ENCODE measurements at places on chromosomes 2 and 18.
A peak's percentile ranks its signal among the peaks of the same experiment; 100 is the strongest.

DNA sequence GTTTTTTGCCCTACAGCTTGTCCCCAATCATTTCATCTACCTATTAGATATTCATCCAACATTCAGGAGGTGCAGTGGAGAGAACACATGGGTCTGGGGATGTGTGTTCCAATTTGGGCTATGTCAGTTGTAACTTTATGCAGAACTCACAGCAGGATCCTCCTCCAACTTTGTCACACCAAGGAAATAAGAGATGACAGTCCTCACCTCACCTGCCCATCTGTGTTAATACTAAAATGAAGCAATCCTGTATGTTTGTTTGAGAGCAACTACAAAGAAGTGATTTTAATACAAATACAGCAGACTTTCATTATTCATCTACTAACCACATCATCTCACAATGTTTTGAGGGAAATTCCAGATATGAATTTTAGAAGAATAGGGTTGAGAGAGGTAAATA, 126.7 kb downstream of the ARHGAP15 start:
- DNase-seq = no peak

DNA sequence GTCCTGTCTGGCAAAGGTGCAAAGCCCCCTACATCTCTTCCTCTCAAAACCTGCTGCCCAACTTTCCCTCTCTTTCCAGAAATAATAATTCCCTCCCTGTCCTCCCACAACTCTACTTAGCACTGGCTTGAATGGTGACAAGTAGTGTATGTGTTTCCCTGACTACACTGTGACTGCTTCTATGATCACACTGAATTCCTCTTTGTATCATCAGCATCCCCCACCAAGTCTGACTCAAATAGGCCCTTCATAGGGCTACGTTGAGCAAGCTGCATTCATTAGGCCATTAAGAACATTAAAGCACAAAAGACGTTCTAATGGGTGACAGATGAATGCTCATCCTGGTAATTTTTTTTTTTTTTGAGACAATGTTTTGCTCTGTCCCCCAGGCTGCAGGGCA, 13.7 kb upstream of the ST3GAL5 start:
- DNase-seq = no peak

- peak; percentile 39 for DNase-seq
Observed at GRCh38 chr2:205947621-205948495, 138.1 kb downstream of the INO80D start.

GRCh38 chr2:12819103-12819475, 102.4 kb downstream of the TRIB2 start:
- DNase-seq = no peak

DNA sequence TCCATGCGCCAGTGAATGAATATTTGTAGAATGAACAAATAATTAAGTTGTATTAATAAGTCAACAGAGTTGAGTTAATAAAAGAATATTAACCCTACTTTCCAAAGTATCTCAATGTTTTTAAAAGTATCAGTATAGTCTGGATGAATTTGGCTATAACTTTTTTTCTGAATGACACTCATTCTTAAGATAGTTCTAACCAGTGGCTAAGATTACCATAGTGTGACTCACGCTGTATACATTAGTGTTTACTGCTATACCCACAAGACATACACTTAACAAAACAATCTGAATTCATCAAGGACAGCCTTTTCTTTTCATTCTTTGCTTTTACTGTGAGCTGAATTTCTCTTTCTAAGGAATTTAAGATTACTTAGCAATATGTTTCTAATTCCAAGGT, 77.0 kb upstream of the PDE1A start:
- no peak for DNase-seq

DNA sequence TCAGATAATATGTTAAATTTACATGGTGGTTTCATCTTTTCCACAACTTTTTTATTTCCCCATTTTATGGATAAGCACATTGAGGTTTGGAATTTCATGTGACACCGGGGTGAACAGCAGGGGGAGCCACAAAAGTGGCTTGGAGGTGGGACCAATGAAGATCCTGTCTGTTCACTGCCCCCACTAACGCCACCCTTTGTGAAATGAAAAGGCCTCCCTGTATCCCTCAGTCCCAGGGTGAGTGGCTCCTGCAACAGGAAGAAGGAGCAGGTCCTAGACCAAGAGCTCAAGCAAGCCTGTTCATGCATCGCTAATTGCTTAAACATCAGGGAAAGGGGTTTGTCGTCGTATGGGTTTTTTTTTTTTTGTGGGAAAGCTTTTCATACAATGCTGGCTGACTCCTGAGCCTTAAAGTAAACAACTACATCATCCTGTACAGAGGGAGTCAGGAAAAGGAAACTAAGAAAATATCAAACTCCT, 267.8 kb upstream of the EPAS1 start:
- DNase-seq = no peak

- DNase-seq = no peak
Observed at GRCh38 chr2:160126315-160126714, 63.9 kb upstream of the PLA2R1 start.

DNA sequence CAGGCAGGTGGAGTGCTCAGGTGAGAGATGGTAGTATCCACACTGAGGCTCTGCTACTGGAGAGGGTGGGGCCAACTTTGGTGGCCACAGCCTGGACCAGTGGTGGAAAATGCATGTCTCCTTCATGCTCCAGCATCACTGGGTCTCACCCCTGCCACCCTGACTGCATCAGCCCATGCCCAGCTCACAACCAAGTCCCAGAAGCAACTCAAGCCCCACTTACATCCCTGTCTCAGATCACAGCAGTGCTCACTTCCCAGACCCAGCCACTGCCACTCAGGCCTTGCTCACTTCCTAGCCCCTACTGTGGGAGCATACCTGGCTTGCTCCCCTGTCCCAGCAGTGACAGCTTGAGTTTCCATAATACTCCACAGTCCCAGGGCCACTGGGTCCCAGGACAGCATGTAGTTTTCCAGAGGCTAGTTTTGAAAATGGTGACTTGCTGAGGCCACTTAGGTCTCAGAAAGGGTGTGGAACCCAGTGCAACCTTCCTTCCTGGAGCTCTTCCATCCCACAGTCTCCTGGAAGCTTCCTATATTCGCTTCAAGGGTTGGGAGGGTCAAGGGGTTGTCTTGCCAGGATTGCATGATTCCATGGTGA, 58.8 kb downstream of the GPC1 start:
- DNase-seq = no peak

DNA sequence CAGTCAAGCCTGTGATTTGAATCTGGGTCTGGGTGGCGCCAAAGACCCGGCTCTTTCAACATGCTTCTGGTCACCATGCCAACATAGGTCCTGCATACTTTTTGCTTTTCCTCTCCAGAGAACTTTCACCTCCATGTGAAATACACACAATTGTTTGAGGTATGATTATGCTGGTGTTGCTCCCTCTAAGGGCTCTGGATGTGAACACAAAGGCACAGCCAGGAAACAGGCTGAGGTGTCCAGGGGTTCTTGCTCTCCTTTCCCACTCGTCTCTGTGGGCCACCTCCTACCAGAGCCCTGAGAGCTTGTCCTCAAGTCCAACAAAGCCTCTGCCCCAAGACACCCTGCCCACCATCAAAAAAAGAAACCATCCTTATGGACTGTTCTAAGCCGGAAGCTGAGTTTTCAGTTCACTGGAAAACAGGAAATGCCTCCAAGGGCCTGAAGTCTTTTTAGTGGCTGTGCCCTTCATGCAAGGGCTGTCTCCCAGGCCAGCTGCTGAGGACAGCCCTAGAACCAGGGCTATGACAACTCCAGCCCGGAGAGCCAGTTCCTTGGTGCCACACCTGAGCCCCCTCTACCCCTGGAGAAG, 100.2 kb upstream of the EPAS1 start:
- DNase-seq = no peak

DNA sequence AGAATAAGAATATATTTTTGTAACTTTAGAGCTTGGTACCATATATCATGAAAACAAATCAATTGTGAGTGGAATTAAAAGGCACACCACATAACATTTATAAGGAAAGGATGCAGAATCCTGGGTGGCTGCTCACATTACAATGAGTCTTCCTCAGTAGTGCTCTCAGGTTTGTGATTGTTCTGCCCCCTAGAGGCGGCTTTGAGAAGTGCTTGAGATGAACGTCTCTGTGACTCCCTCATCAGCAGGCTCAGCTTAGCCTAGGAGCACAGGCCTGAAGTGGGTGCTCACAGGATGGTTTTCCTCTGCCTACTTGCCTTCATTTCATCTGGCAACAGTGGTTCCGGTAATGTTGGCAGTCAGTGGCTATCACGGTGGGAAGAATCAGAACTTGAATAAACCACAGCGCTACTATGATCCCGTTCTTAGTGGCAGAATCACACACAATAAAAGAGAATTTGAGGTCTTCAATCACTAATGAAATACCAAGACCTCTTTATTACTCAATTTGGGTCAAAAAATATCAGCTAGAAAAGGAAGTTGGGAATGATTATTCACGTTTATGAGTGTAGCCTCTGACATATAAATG, 38.1 kb upstream of the B4GALT6 start:
- peak; percentile 39 for DNase-seq

DNA sequence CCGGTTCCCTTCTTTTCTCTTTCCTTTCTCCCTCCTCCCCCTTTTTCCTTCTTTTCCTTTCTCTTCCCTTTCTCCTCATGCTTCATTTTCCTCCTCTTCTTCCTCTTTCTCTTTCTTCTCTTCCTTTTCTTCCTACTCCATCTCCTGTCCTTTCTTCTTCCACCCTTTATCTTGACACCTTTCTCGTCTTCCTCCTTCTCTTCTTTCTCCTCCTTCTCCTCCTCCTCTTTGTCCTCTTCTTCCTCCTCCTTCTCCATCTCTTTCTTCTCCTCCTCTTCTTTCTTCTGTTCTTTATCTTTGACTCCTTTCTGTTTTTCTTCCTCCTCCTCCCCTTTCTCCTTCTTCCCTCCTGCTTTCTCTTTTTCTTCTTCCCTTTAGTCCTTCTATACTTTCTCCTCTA, 53.2 kb downstream of the CELF4 start:
- no peak for DNase-seq

DNA sequence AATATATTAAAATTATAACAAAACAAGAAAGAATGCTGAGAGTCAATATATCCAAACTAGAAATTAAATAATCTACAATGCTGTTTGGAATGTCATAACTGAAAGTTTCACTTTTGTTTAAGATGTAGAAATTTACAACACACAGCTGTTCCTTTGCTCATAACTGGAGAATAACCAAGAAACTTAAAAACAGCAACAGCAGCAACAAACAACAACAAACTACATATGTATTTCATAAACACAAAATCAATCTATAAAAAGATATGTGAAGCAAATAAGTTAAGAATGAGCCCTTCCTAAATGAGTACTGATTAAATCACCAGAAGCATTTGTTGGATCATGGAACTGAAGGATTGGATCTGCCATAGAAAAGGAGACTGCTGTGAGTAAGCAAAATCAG, 456.5 kb upstream of the ZNF804A start:
- DNase-seq = no peak

DNA sequence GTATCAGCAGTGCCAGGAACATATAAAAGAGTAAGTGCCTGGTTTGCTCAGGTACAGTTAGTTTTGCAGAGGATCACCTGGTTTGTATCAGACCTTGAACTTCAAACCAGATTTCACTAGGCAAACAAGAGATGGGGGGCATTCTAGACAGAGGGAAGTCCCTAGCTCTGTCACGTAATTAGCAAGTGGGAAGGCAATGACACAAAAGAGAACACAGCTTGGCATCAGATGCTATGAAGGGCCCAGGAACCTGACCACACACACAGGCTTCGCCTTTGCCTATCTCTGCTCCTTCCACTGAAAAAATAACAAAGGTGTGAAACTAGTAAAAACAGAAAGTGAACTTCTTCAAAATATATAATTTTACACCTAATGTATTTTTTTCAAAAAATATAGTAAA, 62.6 kb downstream of the CERKL start:
- no peak for DNase-seq

- no peak for DNase-seq
Observed at GRCh38 chr2:170224692-170225294, 46.8 kb downstream of the MYO3B start.

DNA sequence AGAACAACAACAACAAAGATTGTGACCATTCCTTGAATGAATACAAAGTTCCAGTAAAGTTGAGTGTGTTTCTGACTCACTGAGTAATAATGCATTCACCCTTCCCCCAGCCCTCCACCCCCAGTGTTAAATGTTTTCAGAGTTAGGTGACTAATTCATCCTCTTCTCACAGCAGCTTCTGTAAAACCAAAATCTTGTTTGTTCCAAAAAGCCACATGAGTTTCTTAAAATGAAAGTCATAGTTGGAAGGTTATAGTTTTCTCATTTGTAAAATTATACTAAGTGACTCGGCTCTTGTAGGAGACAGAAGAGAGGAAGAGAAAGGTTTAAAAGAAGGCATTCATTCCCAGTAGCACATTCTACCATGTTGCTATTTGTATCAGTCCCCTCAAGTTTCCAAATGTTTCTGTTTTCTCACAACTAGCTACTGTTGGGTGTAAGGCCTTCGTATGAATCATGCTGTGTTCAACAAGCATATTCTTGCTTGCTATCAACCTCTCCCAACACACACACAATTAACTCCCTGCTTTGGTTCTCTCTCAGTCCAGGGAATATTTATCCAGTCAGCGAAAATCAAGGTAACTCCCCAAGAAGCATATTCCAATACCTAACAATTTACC, 75.3 kb downstream of the MBD2 start:
- DNase-seq = no peak

DNA sequence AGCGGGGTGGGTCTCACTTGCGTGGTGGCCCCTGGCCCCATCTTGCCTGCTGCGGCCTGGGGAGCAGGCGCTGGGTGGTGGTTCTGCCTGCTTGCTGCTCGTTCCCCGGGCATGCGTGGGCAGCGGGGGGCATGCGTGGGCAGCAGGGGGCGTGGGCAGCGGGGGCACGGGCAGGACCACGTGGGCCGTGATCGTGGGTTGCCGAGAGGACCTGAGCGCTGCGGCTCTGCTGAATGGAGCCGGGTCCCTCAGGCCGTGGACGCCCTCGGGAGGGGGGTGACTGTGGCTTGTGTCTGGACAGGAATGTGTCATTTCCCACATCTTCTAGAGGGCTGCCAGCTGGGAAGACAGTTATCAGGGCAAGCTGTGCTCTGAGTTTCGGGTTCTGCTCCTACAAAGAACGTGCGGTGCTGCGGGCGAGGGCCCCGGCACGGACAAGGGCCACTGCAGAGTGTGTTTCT, 8.3 kb upstream of the GAL3ST2 start:
- no peak for DNase-seq

DNA sequence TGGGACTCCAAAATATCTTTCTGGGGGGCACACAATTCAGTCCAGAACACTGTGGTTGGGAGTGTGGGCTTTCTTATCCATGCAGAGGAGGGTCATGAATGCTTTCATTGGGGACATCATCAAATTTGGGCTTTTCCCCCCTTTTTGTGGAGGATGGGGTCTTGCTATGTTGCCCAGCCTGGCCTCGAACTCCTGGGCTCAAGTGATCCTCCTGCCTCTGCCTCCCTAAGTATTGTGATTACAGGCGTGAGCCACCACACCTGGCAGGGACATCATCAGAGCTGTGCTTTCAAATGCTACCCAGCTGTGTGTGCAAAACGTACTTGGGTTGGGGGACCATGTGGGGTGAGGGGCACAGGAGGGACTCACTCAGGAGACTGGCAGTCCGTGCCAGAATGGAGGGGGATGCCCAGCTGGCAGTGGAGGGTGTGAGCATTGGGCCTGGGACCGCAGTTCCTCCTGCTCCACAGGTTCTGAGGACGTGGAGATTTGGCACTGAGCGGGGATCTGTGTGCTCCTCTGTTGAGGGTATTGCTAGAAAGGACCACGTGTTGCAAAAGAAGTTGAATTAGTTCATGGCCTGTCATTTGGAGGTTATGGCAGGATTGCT, 24.4 kb downstream of the EMILIN2 start:
- DNase-seq = no peak
